GM12891 (cell line): ENCODE measurements at places on chromosomes 16 and 17.

DNA sequence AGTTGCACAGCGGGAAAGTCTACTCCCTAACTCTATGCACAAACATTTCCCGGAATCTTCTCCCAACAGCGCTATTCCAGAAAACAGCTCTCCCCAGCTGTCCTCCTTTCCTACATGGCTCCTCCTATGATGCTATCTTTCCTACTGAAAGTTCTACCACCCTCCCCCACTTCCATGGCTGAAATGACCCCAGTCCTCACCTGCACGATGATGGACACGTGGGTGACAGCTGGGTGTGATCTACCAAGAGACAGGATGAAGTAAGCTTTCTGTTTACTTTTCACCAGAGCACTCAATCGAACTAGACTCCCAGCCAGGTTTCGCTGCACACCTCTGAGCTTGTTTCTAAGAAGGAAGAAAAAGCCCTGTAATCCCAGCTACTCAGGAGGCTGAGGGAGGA is 10.7 kb downstream of the CTC1 start:
- no peak for DNase-seq

DNA sequence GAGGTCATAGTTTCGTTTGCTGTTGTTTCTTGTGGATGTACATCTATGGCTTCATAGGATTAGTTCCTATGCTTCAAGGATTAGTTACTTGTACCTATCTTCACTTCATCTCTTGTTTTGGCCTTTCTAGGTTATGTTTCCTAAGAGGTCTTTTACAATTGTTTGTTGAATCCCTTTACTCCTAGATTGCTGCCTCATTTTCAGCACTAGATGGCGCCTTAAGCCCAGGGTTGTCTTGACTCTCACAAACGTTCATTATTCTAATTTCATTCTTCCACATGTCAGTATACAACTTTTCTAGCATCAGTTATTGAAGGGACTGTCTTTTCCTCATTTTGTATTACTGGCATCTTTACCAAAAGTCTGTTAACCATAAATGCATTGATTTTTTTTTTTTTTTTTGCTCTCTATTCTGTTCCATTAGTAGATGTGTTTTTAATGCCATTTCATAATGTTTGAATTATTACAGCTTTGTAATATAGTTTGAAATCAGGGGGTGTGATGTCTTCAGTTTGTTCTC is 45.0 kb upstream of the NACA2 start:
- no peak for DNase-seq

- no peak for DNase-seq
These were observed 47.1 kb upstream of the PIK3R6 start for GRCh38 chr17:8914554-8914953.

DNA sequence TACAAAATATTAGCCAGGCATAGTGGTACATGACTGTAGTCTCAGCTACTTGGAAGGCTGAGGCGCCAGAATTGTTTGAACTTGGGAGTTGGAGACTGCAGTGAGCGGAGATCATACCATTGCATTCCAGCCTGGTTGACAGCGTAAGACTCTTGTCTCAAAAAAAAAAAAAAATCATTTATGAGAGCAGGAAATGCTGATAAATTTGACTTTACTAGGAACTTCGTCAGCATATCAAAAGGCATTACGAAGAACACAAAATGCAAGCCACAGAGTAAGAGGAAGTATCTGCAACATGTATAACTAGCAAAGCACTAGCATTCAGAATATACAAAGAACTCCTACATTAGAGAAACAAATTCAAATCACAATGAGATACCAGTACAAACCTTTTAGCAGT is 279.3 kb downstream of the ZFHX3 start:
- DNase-seq = no peak

DNA sequence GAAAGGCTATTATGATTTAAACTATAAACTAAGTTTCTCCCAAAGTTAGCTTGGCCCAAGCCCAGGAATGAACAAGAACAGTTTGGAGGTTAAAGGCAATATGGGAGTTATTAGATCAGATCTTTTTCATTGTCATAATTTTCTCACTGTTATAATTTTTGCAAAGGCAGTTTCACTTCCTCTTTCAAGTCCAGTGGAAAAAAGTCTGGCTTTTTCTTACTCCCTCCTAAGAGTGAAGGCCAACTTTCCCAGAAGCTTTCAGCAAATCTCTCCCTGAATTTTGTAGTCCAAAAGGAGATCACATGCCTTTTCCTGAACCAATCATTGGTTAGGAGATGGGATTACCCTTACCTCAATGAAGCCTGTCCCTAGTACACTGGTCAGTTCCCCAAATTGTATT is 9.1 kb upstream of the BLMH start:
- no peak for DNase-seq
